Stimulated activated CD8-positive, alpha-beta memory T cell treated with anti-CD3 and anti-CD28 coated beads, Interleukin-7, amount 100 ng/mL, for 1 hour (primary cell): ENCODE measurements at places on chromosomes 16 and 17.

GRCh38 chr16:88747588-88748301, 37.3 kb downstream of the PIEZO1 start:
- no peak for DNase-seq

DNA sequence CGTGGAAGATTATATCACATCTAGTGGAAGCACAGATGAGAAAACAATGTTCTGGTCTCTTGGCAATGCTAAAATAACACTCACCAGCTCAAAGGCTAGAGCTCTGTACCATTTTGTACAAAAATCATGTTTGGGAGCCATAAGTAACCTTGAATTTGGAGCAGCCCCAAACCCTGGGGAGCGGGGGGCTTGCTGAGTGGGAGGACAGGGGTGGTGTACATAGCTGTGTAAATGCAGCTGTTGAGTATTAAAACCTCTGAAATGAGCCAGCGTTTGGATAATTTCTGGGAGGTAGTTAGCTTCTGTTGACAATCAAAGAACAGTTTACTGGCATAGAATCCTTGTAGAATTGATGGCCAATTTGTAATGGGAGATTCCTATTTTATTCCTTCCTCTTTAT, 4.3 kb downstream of the MYH8 start:
- no peak for DNase-seq

GRCh38 chr16:17251496-17251895, 219.3 kb downstream of the XYLT1 start:
- no peak for DNase-seq

GRCh38 chr16:84190731-84191388, at the start of gene ADAD2:
Gene ADAD2 (plus strand): TSS chr16:84191157. CDS start chr16:84191231, 74 bp downstream.
- no peak for DNase-seq

GRCh38 chr17:40361925-40362695, 2.4 kb downstream of the GJD3 start:
- no peak for DNase-seq

DNA sequence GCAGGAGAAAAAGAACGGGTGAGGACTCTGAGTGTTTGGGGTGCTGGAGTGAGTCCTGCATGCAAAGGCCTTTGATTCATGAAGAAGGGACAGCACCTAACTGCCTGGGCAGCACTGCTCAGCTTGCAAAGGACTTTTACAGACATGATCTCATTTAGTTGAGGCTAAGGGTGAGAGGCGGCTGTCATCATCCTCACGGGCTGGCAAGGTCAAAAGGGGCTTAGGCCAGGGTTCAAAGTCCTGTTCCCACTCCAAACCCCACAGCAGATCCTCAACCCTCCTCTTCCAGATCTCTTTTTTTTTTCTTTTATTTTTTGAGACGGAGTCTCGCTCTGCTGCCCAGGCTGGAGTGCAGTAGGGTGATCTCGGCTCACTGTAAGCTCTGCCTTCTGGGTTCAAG, 4.8 kb downstream of the RHBDF2 start:
- DNase-seq: no peak
